ENCODE measurements at places on chromosomes 2 and 18.

DNA sequence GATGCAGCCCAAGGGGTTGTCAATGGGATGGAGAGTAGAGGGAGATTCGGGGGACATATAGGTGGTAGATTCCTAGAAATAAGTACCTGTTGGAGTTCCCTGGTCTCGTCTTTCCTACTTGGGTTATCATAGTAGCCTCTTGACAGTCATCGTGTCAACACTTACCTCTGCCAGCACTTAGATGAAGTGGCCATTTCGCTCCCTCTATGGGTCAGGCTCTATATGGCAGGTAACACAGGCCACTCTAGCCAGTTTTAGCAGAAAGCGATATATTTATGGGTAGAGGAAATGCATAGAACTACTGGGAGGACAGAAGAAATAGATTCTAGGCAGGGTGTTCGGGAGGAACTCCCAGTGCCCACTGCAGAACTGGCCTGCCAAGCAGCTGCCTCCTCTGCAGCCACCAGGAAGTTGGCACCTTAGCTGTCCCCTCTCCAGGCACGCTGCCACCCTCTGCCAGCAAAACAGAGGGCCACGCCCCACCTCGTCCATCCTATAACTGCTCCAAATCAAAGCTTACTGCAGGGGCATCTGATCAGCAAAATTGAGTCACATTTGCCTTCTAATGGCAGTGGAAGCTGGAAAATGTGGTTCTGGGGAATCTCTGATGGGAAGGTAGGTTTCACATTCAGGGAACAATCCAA, 181.3 kb downstream of the INSIG2 start:
- no peak for DNase-seq

DNA sequence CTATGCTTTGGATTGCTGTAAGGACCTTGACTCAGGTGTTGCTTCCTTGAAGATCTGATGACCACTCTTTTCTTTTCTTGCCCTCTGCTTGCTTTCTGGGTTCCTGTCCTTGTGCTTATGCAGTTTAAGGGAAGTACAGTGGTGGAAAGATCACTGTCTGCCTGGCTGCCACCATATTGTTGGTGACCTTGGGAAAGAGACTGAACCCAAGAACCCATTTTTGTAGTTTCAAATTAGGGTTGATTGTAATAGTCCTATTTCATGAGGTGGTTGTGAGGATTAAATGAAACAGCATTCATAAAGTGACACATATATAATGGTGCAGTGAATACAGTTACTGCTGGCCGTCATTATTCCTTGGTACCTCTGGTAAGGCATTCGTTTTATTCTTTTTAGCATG, 41.1 kb downstream of the MAP4K4 start:
- DNase-seq, result no peak

DNA sequence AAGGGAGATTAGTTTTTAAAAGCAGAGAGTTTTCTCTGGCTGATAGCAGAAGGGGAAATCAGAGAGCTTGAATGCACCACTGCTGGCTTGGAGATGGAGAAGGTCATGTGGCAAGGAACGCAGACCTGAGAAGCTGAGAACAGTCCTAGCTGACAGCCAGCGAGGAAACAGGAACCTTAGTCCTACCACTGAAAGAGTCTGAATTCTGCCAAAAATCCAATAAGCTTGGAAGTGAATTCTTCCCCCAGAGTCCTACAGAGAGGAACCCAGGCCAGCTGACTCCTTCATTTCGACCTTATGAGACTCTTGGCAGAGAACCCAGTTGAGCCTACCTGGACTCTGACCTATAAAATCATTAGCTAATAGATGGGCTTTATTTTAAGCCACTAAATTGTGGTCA, 371.9 kb upstream of the TNP1 start:
- DNase-seq, result no peak

GRCh38 chr2:82839036-82839435, 1620.0 kb downstream of the SUCLG1 start:
- no peak for DNase-seq

DNA sequence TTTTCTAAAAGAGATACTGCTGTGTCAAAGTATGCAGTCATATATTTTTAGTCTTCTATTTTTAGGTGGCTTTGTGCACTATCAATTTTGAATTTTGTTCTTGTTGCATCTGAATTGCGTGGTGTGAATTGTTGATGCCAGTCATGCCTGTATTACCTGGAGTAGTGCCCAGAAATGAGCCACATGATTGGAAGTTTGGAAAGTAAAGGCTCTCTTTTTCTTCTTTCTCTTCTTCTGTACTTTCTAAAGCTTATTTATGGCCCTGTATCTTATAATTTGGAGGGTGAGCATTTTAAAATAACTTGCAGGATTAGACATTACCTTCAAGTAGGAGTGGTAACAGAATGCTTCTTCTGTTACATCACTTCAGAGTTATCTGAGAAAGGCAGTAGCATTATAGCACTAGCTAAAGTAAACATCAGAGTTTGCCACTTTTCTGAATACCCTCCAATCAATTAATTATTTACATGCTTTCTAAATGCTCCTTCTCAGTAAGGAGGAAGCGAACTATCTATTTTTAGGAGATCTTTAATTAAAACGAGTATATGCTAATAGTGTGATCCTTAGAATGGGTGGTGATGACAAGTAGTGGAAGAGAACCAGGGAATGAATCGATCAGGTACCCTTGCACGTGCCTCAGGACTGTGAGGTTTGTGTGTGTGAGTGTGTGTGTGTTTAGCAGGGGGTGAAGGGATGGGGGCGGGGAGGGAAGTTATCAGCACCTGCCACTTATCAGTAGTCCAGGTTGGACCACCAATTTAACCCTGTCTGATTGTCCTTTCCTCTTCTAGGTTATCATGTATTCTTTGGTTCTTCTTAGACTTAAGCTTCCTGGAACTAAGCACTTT, 112.5 kb downstream of the MAP3K20 start:
- DNase-seq, result no peak

DNA sequence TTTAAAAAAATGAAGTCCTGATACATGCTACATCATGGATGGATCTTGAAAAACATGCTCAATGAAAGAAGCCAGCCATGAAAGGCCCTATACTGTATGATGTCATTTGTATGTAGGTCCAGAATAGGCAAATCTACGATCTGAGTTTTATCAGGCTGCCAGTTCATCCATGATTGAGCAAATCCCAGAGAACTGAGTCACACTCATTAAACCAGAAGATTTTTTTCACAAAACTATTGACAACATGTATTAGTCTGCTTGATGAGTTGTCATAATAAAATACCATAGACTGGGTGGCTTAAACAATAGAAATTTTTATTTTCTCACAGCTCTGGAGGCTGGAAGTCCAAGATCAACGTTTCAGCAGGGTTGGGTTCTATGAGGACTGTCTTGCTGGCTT, 130.7 kb downstream of the MREG start:
- DNase-seq, result no peak

DNA sequence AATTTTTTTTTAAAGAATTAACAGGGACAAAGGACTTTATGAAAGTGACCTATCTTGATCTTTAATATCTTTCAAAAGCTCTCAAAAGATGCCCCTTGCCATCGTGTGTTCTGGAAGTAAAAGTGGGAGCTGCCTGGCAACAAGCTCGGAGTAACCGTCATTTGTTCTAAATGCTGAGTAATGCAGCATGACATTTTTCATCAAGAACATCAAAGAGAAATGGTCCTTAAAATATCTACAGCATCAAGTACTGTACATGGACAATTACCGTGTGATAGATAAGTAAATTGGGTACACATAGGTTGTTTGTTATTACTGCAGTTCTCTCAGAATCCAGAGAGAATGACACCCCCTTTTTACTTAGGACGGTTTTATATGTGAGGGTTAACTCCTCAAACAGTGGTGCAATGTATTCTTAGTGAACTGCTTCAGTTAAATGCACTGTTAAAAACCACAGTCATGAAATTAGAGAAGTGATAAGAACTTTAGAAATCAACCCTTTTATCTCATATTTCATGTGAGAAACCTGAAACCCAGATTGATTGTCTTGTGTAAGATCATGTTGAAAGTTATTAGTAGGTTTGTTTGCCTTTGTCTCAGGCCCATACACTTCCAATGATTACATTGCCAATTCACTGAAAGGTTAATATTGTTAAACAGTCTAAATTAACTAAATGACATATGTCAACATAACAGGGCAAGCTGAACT, 90.6 kb upstream of the HNMT start:
- DNase-seq, result no peak

GRCh38 chr2:233363744-233364235, 9.5 kb downstream of the DGKD start:
- no peak for DNase-seq

DNA sequence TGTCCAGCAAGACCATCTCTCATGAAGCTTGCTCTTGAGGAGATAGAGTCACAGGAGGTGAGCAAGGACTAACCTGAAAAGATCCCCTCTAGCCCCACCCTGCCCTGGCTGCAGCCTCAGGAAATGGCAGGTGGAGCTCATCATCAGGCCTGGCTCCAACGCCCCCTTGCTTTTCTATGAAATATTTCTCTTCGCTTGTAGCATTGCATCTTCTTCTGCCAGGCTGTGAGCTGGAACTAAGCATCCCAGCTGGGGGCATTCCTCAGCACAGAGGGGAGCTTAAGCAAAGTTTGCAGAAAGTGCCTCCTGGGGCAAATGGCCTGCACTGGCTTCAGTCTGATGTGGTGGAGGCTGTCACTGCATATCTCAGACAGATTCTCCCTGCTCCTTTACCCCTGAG, 90.1 kb upstream of the LGALSL start:
- DNase-seq, result no peak

GRCh38 chr18:25876330-25876948, 214.0 kb downstream of the SS18 start:
- no peak for DNase-seq

DNA sequence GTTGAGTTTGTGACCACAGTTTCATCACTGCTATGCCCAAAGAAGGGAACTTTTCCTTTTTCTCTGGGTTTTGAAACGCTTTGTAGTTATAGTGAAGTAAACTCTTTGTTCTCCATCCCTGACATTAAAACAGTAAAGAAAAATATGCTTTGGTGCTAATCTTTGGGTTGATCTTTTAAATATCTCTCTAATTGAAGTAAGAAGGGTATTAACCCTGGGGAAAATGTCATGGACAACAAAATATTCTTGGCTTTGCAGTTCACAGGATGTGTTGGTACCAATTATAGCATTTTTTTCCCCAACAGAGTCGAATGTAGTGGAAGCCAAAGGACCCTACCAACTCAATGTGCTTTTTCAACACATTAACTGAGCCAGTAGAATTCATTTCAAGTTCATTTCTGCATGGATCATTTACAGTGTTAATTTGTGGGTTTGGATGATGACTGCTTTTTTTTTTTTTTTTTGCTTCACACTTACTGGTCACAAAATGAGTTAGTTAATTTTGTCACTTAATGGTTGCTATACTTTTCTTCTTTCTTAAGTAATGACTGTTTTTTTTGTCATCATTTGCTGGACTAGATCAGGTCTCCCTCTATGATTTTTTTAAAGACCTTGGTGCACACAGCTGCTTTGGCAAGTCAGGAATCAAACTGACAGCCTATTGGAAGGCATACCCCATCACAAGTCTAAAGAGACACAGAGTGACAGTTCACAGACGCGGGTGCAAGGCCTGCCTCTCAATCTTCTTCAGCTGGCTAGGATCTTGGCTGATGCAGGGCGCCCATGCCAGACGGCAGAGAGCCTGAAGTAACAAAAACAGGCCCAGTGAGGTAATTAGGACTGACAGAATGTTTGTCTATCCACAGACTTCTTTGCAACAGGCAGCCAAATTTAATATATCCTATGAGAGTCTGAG, 98.8 kb upstream of the MMADHC start:
- DNase-seq, result no peak

- no peak for DNase-seq
Measured at GRCh38 chr2:119679526-119679837, 481 bp downstream of the TMEM177 start.

DNA sequence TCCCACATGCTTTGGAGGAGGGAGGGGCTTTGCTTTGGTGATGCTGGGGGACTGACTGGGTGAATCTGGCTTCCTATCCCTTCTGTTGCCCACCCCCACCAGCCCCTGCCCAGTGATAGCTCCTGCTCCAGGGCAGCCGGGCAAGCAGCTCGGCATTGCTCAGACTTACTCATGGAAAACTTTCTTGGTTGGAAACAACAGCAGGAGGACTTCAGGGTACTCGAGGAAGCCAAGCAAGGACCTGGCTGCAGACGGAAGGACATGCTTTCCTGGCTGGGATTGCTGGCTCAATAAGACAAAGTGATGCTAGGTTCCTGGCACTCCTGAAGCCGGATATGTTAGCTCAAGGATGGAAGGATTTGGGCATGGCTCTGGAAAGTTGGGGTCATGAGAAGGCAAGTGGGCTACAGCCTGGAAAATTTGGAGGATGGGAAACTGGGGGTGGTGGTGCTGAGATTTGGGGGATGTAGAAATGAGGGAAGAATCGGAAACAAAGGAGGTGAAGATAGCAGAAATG, 3.1 kb downstream of the SPEG start:
- no peak for DNase-seq

GRCh38 chr2:45941531-45942236, 290.2 kb downstream of the PRKCE start:
- no peak for DNase-seq

DNA sequence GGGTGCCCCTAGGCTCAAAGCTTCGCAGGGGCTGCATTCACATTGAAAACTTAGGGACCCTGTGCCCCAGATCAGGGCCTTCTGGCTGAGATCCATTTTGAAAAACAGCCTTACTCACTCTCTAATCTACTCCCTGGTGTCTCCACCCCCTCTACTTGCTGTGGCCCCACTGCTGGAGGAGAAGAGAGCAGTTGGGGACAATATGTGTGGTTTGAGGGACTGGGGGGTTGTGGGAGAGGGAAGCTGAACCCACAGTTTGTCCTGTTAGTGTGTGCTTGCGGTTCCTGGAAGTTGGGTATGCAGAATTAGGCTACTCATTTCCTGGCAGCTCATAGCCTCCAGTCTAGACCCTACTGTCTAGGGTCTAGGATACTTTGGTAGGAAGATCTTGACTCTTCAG, 211.4 kb downstream of the PRKCE start:
- DNase-seq, result no peak

GRCh38 chr18:75264926-75265597, 54.5 kb downstream of the TSHZ1 start:
- DNase-seq, result no peak
